NCI-H1105 (cell line): ENCODE measurements at places on chromosomes 4 and X.

GRCh38 chrX:150935467-150935866 is 37.0 kb upstream of the CD99L2 start:
- DNase-seq = no peak

DNA sequence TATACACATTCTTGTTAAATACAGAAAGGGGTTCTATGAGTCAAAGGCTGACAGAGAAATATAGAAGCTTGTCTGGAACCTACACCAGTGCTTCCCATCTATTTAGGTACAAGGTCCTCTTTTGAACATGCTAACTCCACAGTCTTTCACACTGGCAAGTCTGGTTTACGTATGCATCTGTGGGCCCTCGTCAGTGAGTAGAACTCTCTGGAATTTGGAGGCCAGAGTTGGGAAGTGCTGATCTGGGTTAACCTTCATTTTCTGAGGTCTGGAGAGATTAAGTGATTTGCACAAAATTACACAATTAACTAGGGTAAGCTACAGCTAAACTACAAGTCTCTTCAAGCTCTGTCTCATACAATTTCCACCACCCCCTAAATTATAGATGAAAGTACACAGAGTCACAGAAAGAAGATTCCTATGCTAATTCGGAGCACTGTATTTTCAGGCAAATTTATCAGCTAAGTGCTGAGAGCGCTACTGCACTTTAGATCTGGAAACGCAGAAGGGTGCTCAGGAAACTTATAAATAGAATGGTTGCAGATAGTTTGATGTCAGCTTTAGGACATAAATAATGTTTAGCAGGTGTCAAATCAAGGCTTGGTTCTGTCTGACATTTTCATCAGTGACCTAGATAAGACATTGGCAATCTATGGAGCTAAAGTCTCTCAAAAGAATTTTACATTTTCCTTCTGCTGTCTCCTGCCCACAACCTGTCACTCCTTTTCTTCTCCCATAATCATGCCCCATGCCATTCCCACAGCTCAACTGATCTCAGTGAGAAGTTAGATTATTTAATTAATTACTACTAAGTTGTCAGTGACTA is 43.0 kb upstream of the PDLIM5 start:
- DNase-seq = no peak

DNA sequence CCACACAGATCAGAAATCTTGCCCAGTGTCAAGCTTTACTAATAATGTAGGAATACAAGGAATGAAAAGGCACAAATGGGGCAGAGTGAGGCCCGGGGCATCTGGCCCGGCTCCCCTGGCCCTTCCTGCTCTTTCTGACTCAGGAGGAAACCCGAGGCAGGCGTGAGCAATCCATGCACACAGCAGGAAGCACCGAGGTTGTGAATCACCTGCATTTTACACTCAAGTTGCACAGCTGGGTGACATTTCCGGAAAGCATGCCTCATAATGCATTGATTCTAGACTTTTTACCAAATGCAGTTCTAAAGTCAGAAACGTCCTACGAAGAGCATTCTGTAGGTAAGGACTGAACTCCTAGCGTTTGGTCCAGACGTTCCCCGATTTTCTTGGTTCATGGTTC is 38.9 kb downstream of the PRIMPOL start:
- DNase-seq = no peak

GRCh38 chrX:117987373-117987772 is 129.2 kb downstream of the KLHL13 start:
- DNase-seq = no peak

- no peak for DNase-seq
These were observed 650.0 kb upstream of the HTR2C start for GRCh38 chrX:113933931-113934330.

GRCh38 chrX:35841872-35842271 is 43.7 kb downstream of the MAGEB16 start:
- no peak for DNase-seq

- DNase-seq = no peak
These were observed at the start of gene NWD2 for GRCh38 chr4:37244583-37245390. Gene NWD2 (plus strand): TSS chr4:37244743. CDS start chr4:37245068, 325 bp downstream.
